ENCODE measurements at places on chromosomes 3 and 15. TPM values are rescaled to one million over a fixed set of nuclear protein-coding genes. Genes with fewer than 3 reads are reported as not detected.

ALG1L2 gene
- total RNA-seq = not detected

GRCh38 chr3:53229606-53230005 is 26.2 kb downstream of the TKT start:
- no peak for DNase-seq

GRCh38 chr3:126113238-126113555 is 29.3 kb upstream of the SLC41A3 start:
- no peak for DNase-seq

C3orf22 gene
- not detected for total RNA-seq

DNA sequence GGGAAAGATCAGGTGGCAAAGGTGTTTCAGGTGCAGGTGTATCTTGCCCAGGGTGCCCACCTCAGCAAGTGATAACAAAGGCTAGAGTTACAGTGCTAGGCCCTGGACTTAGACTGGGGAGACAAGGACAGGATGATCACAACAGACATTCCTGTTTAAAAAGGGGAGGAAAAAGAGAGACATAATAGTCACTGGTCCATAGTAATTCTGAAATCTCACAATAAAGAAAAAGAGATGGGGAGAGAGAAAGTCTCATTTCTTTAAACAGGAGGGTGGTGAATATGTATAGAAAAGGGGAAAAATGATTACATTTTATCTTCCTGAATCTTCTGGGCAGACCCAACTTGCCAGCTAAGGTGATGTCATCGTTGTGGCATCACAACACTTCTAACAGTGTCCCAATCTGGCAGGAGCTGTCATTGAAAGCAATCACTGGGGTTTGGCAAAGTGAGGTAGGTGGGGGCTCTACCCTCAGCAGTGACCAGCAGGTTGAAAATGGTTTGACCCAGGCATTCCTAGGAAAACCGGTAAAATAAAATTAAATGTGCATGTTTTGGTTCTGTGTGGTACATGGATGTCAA is 99.5 kb downstream of the ZNF621 start:
- DNase-seq = no peak

- peak; percentile 76 for DNase-seq
Measured at GRCh38 chr15:99409097-99409473, 156.7 kb upstream of the MEF2A start.

GRCh38 chr15:43406189-43406588 is 35.3 kb downstream of the TUBGCP4 start:
- DNase-seq = no peak

DNA sequence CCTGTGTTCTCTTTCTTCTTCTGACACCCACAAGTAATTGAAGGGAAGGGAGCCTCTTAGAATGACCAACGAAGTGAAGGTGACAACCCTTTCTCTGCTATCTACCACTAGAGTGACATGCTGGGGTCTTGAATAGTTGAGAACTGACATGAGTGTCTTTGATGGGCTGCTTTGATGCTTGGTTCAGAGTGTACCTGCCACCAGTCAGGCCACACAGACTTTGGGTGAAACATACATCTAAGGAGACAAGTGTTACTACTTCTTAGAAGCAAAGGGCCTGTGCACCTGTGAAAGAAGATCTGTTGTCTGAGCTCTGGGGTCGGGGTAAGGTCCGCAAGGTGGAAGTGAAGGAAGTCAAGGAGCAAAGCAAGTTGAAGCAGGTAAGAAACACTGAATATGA is 1040.7 kb upstream of the CFAP20DC start:
- DNase-seq = no peak

DNA sequence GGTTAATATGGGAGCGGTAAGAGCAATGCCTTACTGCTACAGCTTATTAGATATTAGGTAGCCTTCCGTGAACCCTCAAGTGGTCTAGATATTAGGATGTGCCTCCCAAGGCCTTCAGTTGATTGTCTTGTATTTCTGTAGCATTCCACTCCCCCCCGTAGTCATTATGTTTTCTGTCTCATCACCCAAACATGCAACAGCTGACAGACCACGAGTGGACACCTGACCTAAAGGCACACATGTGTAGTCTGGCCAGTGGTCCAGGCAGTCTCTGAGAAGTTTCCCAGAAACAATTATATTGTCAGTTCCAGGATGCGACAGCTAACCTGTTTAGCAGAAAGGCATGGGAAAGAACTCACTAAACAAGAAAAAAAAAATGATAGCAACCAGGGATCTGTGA is 1000.9 kb downstream of the AGBL1 start:
- DNase-seq = no peak

All from dermis microvascular lymphatic vessel endothelial cell (primary cell).